ENCODE measurements at places on chromosomes 3 and 15.

DNA sequence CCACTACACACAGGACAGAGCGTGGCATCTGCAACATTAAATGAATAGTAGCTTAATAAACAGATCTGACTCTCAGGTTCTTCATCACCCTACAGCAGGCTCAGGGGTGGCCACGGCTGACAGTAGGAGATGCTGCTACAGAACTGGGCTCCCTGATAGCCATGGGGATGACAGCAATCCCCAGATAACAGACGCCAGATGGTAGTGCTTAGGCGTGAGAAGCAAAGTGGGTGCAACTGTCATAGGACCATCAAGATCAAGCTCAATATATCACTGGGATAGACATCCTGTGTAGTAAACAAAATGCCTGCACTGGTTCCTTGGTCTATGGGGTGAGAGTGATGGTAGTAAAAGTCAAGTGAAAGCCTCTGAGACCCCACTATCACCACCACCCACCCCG, 2.6 kb upstream of the TPRA1 start:
- no peaks in the 10 kb centered on the region for H3K36me3 ChIP-seq
- H3K4me1 ChIP-seq = peaks cover 17% of the 10 kb centered on the region
- no peak overlapping the region for H3K4me3 ChIP-seq
- H3K27ac ChIP-seq = no peak overlapping the region
- H3K27me3 ChIP-seq = no peaks in the 10 kb centered on the region
- DNase-seq = no peak

DNA sequence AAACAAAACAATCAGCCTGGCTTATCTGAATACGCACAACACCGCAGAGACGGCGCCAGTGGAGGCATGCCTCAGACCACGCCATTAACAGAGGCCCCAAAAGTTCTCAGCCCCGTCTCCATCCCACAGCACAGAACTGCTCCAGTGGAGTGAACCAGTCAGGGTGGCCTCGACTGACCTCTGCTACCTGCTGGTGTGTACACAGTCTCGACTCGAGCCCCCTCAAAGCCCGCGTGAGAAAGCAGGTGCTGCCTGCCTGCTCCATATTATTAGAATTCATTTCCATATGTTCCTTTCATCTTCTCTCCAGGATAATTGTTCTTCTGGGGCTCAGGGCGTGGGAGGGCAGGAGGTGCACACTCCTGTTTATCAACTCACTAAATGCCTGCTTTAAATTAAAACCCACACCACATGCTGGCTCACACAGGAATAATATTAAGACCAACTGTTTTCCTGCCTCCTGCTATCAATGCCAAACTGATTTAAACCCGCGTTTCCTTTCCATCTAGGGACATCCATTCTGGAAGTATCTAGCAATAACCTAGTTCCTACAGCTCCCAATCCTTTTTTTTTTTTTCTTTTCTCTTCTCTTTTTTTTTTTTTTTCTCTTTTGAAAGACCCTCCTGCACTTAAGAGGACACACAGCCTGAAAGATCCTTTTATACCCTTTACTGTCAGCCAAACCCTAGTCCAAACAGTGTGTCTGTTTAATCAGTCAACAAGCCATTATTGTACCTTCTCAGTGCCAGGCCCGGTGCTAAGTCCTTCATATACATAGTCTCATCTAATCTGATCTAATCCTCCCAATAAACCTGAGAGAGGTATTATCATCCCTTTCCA, 101.2 kb downstream of the TLE3 start:
- no peak overlapping the region for H3K4me3 ChIP-seq
- no peak for DNase-seq
- peaks cover 2% of the 10 kb centered on the region for H3K4me1 ChIP-seq
- no peak overlapping the region for H3K27ac ChIP-seq
- peaks cover 3% of the 10 kb centered on the region for H3K36me3 ChIP-seq
- H3K27me3 ChIP-seq = peaks cover 45% of the 10 kb centered on the region

- no peaks in the 10 kb centered on the region for H3K27me3 ChIP-seq
- peaks cover 35% of the 10 kb centered on the region for H3K4me1 ChIP-seq
- peak; percentile 87 for DNase-seq
- H3K27ac ChIP-seq = peak overlapping the region; percentile 96
- H3K4me3 ChIP-seq = no peak overlapping the region
These were observed 45.0 kb upstream of the SACM1L start for GRCh38 chr3:45644063-45644790.

- H3K4me1 ChIP-seq = no peaks in the 10 kb centered on the region
- H3K4me3 ChIP-seq = no peak overlapping the region
- no peak for DNase-seq
- no peaks in the 10 kb centered on the region for H3K27me3 ChIP-seq
- no peaks in the 10 kb centered on the region for H3K36me3 ChIP-seq
These were observed 966.8 kb downstream of the NSUN3 start for GRCh38 chr3:95029644-95030043.

DNA sequence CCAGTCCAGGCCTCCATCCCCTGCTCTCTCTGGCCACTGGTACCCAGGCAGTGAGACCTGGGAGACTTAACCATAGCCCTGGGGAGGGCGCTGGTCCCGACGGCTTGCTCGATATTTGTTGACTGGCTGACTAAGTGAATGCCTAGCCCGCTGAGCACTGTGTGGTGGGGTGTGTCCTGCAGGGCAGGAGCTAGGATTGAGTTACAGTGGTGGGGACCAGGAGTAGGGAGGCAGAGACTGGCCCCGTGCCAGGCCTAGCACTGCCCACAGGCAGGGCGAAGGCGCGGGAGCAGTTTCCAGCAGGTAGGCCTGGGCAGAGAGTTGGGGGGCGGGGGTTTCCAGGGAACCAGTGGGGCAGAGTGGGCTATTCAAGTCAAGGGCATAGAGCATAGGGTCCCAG, at the start of gene VILL:
TSS of gene VILL (plus strand) at position 260 of the 400 bp plus-strand sequence. CDS start 2,887 bp downstream, outside the sequence.
- DNase-seq = no peak

DNA sequence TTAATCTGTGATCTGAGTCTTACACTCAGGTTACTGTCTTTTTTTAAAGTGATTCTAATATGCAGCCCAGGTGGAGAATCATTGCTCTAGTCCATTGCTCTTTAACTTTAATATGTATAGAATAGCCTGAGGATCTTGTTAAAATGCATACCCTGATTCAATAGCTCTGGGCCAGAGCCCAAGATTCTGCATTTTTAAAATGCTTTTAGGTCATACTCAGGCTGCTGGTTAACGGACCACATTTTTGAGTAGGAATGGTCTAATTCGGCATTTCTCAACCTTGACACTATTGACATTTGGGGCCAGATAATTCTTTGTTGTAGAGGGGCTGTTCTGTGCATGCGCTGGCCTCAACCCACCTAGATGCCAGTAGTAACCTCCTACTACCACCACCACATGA, 20.9 kb upstream of the FSTL1 start:
- peaks cover 4% of the 10 kb centered on the region for H3K4me1 ChIP-seq
- no peaks in the 10 kb centered on the region for H3K36me3 ChIP-seq
- H3K27me3 ChIP-seq = no peaks in the 10 kb centered on the region

GRCh38 chr3:122475316-122475715, 39.4 kb downstream of the KPNA1 start:
- H3K4me3 ChIP-seq = no peak overlapping the region
- no peak overlapping the region for H3K27ac ChIP-seq
- no peaks in the 10 kb centered on the region for H3K27me3 ChIP-seq
- DNase-seq = no peak
- H3K36me3 ChIP-seq = no peaks in the 10 kb centered on the region

- H3K27me3 ChIP-seq = no peaks in the 10 kb centered on the region
- peak within 1 kb of the TSS; percentile 77 for H3K4me3 ChIP-seq
- peak; percentile 79 for DNase-seq
These were observed at the start of gene CFAP44 for GRCh38 chr3:113441051-113441770. TSS of gene CFAP44 (minus strand) at chr3:113441493. CDS start at chr3:113433664, 7,829 bp downstream.

DNA sequence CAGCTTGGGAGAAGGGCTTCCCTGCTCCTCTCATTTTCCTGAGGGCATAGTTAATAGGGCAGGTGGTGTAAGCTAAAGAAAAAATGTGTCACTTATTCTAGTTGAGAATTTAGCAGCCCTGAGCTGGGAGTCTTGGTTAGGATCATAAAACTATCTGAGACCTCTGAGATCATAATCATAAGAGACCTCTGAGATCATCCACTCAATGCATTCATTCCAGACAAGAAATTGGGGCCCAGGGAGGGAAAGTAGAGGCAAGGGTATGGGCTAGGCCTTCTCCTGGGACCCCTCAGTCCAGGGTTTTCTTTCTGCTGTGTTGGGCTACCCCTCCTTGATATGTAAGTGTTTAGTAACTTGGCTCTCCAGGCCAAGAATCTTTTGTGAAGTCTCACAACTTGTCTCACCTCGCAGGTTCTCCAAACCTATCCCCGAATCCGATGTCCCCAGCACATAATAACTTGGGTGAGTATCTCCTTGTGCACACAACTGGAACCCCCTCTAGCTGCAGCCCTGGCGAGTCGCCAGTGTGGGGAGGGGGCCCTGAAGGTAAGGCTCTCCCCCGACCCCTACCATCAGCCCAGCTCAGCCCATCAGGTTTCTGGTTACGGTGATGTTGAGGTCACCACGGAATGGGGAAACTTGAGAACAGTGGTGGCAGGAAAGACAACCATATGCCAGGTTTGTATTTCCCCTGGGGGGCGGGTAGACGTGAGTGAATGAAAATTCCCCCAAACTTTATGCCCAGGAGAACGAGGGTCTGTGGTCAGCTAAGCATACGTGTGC, 84.1 kb downstream of the AAGAB start:
- H3K36me3 ChIP-seq = peaks cover 99% of the 10 kb centered on the region
- no peak overlapping the region for H3K4me3 ChIP-seq
- peaks cover 26% of the 10 kb centered on the region for H3K4me1 ChIP-seq
- DNase-seq = no peak
- H3K27me3 ChIP-seq = no peaks in the 10 kb centered on the region

DNA sequence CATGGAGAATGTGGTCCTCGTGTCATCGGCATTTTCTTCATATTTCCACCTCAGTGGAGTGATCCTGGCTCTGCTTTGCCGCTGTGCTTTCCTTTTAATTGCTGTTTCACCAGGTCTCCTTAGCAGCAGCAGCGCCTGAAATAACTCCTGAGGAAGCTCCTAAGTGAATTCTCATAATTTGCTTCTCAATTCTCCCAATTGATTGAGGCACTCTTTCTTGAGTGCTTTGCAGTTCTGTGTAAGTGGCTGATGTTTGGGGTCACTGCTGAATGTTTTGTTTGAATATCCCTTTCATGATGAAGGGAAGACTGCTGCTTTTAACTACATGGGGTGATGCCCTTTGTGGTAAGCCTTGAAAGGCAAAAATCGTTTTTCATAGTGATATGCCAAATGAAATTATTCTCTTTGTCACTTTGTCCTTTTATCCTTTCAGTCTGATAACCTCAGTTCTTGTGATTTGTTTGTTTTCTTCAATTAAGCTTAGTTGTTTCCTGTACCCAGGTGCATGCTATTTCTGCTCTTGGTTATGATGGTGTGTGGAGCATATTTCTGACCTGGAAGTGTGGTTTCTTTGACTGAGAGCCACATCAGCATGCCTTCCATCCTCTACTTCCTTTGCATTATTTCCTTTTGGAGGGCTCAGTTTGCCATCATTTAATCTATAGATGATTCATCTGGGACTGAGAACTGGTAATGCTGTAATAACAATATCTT, 36.7 kb downstream of the HMG20A start:
- no peak overlapping the region for H3K4me3 ChIP-seq
- peak overlapping the region; percentile 93 for H3K27ac ChIP-seq
- H3K4me1 ChIP-seq = peaks cover 3% of the 10 kb centered on the region
- peaks cover 3% of the 10 kb centered on the region for H3K36me3 ChIP-seq

DNA sequence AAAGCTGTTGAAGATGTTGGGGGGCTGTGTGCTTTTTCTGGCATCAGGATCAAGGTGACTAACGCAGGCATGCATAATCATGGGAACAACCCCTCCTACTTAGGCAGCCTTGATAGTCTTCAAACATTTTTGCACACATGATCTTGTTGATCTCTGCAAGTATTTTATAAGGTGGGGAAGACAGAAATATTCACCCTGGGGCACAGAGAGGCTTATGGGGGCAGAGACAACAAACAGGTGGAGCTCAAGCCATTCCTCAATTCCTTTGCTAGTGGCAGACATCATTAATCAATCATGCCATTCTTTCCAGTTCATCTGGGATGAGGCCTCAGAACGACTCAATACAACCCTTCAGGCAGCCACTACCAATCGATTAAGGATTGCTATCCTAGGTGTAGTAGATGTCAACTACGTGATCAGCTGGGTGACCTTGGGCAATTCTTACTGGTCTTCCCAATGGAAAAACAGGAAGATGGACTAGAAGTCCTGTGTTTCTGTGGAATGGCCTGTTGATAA, 110.3 kb upstream of the SMAD3 start:
- DNase-seq = no peak
- no peak overlapping the region for H3K27ac ChIP-seq
- no peaks in the 10 kb centered on the region for H3K36me3 ChIP-seq
- H3K27me3 ChIP-seq = peaks cover 13% of the 10 kb centered on the region
- H3K4me1 ChIP-seq = no peaks in the 10 kb centered on the region

GRCh38 chr3:69409011-69409410, 23.1 kb upstream of the FRMD4B start:
- H3K27me3 ChIP-seq = no peaks in the 10 kb centered on the region
- H3K36me3 ChIP-seq = no peaks in the 10 kb centered on the region
- H3K4me1 ChIP-seq = no peaks in the 10 kb centered on the region

DNA sequence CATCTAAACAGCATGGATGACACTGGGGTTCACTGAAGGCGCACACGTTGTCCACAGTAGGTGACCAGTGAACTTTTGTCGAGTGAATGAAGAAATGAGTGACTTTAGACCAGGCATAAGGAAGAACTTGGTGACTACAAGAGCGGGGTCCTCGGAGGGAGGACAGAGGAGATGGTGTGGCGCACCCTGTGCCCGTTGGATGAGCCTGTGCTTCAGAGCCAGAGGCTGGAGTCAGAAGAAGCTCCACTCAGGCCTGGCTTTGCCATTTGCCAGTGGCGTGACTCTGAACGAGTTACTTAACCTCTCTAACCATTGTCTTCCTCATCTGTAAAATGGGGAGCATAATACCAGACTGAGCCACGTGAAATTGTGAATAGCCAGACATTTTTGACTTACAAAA, 42.2 kb downstream of the MUC4 start:
- no peak for DNase-seq
- no peaks in the 10 kb centered on the region for H3K27me3 ChIP-seq
- no peak overlapping the region for H3K27ac ChIP-seq
- no peaks in the 10 kb centered on the region for H3K36me3 ChIP-seq
- peaks cover 3% of the 10 kb centered on the region for H3K4me1 ChIP-seq
- no peak overlapping the region for H3K4me3 ChIP-seq

GRCh38 chr3:62601238-62602070, 228.1 kb upstream of the FEZF2 start:
- peaks cover 9% of the 10 kb centered on the region for H3K4me1 ChIP-seq
- no peaks in the 10 kb centered on the region for H3K36me3 ChIP-seq
- no peak overlapping the region for H3K4me3 ChIP-seq
- H3K27me3 ChIP-seq = no peaks in the 10 kb centered on the region
- peak overlapping the region; percentile 12 for H3K27ac ChIP-seq

GRCh38 chr15:78909791-78910228, 35.0 kb downstream of the CTSH start:
- H3K4me1 ChIP-seq = peaks cover 12% of the 10 kb centered on the region
- no peaks in the 10 kb centered on the region for H3K27me3 ChIP-seq
- no peak overlapping the region for H3K27ac ChIP-seq
